NCI-H2029 (cell line): ENCODE measurements at places on chromosomes 7 and 10.

- DNase-seq, result no peak
Observed at GRCh38 chr10:80860719-80861118, 323.0 kb downstream of the SH2D4B start.

- no peak for DNase-seq
Observed at GRCh38 chr10:29451946-29452345, 163.1 kb downstream of the LYZL1 start.

DNA sequence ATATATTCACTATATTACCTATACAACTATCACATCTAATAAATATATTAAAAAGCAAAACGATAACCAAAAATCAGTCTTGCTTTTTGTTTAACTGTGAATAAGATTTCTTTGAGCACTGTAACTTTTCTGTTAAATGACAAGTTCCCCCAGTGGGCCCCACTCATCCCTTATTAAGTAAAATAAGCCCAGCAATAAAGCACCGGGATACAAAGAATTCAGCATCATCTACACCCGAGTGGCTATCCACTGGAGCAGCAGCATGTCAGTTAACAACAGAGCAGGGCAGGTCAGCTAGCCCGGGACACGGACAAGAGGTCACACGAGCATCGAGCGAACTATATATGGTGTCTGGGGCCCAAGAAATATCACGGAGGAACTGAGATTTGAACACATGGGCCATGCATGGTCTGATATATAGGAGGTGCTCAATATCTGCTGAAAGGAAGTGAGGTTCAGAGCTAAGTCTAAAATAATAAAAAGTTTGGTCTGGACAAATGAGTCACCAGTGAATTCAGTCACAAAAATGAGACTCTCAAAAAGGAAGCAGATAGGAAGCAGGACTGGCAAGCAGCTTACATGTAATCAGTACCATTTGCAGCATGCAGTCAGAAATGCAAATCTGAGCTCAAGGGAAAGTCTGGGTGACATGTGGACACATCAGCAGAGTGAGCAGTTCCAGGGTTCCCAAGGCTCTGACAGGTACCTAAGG, 4.1 kb downstream of the ERCC6 start:
- no peak for DNase-seq

DNA sequence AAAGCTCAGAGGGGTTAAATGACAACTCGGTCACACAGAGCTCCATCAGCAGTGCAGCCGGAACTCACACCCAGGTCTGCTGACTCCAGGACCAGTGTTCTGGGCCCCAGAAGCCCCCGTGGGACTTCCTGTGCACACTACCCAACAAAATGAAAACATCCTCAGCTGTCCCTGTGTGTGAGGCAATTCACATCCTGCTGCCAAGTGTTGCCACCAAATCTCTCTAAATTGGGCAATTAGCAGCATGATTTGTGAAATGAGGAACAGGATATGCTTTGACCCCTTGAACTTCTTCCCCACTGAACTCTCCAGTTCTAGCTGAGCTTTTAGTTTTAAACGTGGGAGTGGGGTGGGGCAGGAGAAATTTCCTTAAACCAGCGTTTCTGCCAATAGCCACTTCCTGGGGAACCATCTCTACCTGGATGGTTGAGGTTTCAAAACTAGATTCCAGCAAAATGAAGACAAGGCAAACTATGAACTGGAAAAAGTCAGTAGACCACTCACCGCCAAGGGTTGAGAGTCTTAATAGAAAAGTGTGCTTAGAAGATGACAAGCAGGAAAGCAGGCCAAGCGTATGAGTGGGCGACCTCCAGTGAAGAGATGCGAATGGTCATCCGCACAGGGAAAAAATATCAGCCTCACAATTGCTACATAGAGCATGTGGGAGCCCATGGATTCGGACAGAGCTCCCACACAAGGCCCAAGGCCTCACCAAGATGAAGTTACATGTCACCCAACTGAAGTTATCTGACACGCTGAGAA, 51.9 kb upstream of the CHST15 start:
- no peak for DNase-seq

DNA sequence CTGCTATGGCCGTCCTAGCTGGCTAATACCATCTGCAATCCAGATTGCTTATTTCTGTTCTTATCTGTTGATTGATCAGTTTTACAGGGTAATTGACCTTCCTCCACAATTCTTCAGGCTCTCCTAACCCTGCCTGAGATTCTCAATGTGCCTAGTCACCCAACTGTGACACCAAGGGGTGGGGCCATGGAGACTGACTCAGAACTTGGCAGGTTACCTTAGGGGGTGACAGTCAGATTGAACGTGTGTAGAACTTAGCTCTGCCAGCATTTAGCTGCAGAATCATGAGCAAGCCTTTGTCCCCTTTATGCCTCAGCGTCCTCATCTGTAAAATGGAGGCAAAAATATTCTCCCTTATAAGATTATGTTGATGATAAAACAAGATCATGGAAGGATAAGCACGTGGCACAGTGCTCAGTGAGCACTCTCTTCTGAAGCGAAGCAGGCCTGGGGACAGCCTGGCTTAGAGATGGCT, 19.1 kb upstream of the LEP start:
- DNase-seq, result no peak

- no peak for DNase-seq
Observed at GRCh38 chr7:19111474-19112273, 5.8 kb downstream of the TWIST1 start.
